ENCODE measurements at places on chromosomes 16 and 17. TPM values are rescaled to one million over a fixed set of nuclear protein-coding genes. Genes with fewer than 3 reads are reported as not detected.

The KRTAP4-4 gene
- not detected for total RNA-seq

GRCh38 chr17:44355642-44356099, 8.0 kb downstream of the FAM171A2 start:
- no peak for DNase-seq

- DNase-seq = peak; percentile 9
Measured at GRCh38 chr16:57616241-57616640, 12.2 kb upstream of the ADGRG1 start.

GRCh38 chr17:79833744-79834564, 5.3 kb downstream of the CBX4 start:
- DNase-seq = peak; percentile 73

GRCh38 chr17:79089720-79090442, 15.3 kb downstream of the ENGASE start:
- no peak for DNase-seq

The TP53TG3C gene
- total RNA-seq = not detected

The CRYBA1 gene
- total RNA-seq = not detected

DNA sequence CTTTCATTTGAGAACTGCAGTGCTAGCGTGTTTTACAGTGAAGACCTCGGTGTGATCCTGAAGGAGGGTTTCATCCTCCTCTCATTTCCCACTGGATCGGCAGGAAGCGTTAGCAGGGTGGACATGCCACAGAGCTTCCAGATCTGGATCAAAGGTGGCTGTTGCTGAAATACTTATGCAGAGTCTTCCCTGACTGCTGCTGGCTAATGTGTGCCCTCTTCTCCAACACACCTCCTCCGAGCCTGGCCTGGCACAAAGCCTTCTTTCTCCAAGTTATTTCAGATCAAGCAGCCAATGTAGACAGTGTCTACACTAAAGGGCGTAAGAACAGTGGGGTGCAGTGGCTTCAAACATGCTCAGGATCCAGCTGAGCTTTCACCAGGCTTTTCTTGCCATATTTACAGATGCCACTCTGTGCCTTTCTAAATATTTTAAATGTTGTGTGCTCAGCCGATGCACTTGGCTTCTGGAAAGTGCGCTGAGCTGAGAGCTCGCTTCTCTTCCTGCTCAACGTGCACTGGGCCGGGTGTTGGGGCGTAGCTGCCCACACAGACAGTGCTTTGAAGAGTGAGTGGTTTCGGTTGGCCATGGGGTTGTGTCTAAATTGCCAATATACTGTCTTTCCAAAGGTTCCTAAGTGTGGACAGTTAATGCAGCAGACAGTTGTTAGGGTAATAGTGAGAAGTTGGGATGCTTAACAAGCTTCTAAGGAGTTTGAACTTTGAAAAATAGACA, 2.1 kb downstream of the ZNF750 start:
- DNase-seq = no peak

- DNase-seq = peak; percentile 38
Measured at GRCh38 chr16:268141-269053, 7.3 kb downstream of the RGS11 start.

- no peak for DNase-seq
Measured at GRCh38 chr16:11632455-11632939, 35.8 kb upstream of the SNN start.

The IRX3 gene
- 2.4 TPM for total RNA-seq

Measured in H9 (cell line).